ENCODE measurements at places on chromosomes 3 and 15. TPM values are rescaled to one million over a fixed set of nuclear protein-coding genes. Genes with fewer than 3 reads are reported as not detected.

NLGN1 gene
- total RNA-seq: 81.2 TPM

CCNB2 gene
- total RNA-seq: 15.5 TPM

EXOSC7 gene
- total RNA-seq: 26.2 TPM

IMPG2 gene
- total RNA-seq: 1.5 TPM

CDV3 gene
- 135 TPM for total RNA-seq

Measured in spinal cord (tissue), 10 donors.